ENCODE measurements at places on chromosomes 16 and 17.

DNA sequence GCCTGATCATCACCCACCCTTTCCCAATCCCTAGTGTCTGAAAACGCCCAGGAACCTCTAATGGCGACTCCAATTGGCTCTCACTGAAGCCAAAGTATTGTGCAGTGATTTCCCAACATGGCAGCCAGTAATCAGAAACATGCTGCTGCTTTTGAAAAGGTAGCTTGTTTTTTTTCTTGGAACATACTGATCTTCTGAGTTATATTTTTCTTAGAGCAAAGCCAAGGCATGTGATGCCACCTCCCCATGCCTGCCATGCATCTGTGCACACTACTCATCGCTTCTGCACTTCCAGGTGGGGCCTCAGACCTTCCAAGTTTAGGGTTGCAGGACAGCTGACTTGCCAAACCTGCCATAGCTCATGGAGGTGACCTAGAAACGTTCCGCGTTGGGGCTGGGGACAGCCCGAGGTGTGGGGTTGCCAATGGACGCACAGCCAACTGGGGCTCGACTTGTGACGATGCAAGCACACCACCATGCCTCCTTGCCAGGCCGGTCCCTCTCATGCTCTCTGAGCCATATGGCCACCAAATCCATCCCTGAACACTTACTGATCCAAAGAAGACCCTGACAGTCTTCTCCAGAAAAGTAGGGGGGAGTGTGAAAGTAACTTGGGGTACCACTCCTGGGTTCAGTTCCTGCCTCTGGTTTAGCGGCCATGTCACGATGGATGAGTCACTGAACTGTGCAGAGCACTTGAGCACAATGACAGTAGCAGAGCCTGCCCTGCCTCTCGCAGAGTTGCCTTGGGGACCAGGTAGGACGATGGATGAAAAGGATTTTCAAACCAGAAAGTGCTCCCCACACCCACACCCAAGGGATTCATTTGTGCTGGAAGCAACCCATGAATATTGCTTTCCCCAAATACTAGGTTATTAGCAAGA, 155.7 kb downstream of the CCDC182 start:
- DNase-seq = no peak

DNA sequence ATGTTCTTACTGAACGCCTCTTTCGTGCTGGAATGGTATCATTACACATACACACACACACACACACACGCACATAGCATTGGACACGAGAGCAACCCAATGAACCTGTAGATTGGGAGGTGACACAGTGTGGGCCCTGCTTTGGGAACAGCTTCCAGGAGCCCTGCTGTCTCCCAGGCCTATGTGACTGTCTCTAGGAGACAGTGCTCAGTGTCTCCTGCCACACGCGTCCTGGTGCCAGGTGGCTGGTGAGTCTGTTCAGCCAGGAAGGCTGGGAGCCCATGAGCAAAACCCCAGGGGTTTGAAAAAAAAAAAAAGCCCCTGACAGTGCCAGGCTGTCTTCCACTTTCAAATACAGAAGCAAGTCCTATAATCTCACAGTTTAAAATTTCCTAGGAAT, 2.4 kb upstream of the SPOP start:
- DNase-seq = no peak

GRCh38 chr16:89860747-89861304, 12.6 kb upstream of the TCF25 start:
- DNase-seq = peak; percentile 80

GRCh38 chr16:19843371-19843770, 41.3 kb downstream of the GPRC5B start:
- no peak for DNase-seq

- no peak for DNase-seq
Observed at GRCh38 chr17:12667299-12667958, 1.7 kb downstream of the MYOCD start.

GRCh38 chr16:30187971-30188561, 4.7 kb downstream of the CORO1A start:
- no peak for DNase-seq

- DNase-seq = no peak
Observed at GRCh38 chr17:66724581-66725341, 110.2 kb upstream of the CACNG5 start.

DNA sequence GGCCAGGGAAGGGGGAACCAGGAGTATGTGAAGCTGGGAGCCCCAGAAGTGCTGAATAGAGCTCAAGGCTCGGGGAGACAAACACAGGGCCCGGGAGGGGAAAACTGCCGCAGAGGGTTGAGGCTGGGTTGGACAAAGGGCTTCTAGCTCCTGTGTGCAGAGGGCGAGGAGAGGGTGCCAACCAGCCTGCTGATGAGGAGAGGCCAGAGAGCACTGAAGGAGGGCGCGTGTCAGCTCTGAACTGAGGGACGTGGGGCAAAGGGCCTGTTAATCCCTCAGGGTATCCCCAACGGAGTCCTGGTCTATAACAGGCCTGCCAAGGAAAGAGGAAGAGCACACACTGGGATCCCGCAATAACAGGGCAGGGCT, 151.3 kb downstream of the C16orf78 start:
- DNase-seq = no peak

- DNase-seq = no peak
Observed at GRCh38 chr16:77599793-77600415, 122.4 kb upstream of the NUDT7 start.

DNA sequence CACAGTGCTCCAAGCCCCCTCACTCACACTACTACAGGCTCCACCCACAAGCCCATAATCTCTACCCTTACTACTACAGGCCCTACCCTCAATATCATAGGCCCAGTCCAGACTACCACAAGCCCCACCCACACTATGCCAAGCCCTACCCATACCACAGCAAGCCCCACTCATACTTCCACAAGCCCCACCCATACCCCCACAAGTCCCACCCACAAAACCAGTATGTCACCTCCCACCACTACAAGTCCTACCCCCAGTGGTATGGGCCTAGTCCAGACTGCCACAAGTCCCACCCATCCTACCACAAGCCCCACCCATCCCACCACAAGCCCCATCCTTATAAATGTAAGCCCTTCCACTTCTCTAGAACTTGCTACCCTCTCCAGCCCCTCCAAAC, 13.8 kb downstream of the RIPOR1 start:
- DNase-seq = peak; percentile 92

- no peak for DNase-seq
Observed at GRCh38 chr17:50946223-50946890, 80.2 kb upstream of the TOB1 start.

- DNase-seq = peak; percentile 41
Observed at GRCh38 chr16:67857547-67858233, 10.2 kb upstream of the CENPT start.

- DNase-seq = no peak
Observed at GRCh38 chr16:21647562-21648164, 4.7 kb downstream of the IGSF6 start.

- DNase-seq = no peak
Observed at GRCh38 chr16:66996324-66996982, 8.1 kb downstream of the CES4A start.
